ENCODE measurements at places on chromosomes 2 and 18.
A peak's percentile ranks its signal among the peaks of the same experiment; 100 is the strongest.

GRCh38 chr2:100934504-100935371 lies 67.4 kb upstream of the RPL31 start:
- no peak for DNase-seq

GRCh38 chr2:71629273-71629672 lies 175.9 kb downstream of the DYSF start:
- DNase-seq: no peak

- peak; percentile 77 for DNase-seq
Measured at GRCh38 chr2:224778474-224778877, 62.3 kb upstream of the CCDC195 start.

GRCh38 chr2:24048769-24049484 lies 614 bp upstream of the FKBP1B start:
- DNase-seq: no peak

GRCh38 chr2:1910592-1911246 lies 166.4 kb upstream of the PXDN start:
- no peak for DNase-seq

GRCh38 chr2:234164493-234165413 lies 114.3 kb downstream of the SPP2 start:
- no peak for DNase-seq

DNA sequence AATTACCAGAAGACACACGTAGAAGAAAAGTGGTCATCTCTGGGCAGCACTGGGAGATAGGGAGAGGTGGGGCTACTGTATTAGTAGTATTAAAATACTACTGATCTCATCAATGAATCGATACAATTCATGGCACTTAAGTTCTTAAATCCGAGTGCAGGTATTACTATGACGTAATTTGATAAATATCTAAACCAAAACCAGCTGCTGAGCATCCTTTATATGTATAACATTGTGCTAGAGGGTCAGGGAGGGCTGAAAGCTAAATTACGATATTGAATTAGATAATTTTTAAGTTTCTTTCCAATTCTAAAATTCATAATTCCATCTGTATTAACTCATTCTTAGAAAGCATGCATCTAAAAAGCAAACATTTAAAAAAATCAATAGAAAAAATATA lies 25.3 kb downstream of the DARS1 start:
- no peak for DNase-seq

GRCh38 chr2:102553601-102554000 lies 65.8 kb upstream of the SLC9A2 start:
- DNase-seq: peak; percentile 18

DNA sequence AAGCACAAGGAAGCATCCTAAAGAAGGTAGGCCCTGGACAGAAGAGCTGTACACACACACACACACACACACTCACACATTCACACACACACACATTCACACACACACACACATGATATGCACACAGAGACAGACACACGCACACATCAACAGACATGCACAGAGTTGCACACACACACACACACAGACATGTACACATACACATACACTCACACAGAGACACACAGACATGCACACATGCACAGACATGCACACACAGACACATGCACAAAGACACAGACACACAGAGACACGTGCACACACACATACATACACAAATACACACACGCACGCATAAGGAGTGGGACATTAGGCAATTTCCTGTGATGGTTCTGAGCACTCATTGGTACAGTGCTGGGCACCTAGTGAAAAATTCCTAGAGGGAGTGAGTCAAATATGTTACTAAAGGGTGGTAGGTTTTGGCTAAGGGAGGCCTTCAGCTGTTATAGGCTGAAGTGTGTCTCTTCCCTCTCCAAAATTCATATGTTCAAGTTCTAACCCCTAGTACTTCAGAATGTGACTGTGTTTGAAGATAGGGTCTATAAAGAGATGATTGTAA lies 26.4 kb downstream of the THNSL2 start:
- DNase-seq: no peak

- DNase-seq: no peak
Measured at GRCh38 chr18:42187611-42188380, 232.8 kb downstream of the PIK3C3 start.

GRCh38 chr2:222835143-222835822 lies 25.6 kb upstream of the ACSL3 start:
- peak; percentile 72 for DNase-seq

- DNase-seq: peak; percentile 37
Measured at GRCh38 chr18:3983351-3983969, 471.6 kb downstream of the DLGAP1 start.

DNA sequence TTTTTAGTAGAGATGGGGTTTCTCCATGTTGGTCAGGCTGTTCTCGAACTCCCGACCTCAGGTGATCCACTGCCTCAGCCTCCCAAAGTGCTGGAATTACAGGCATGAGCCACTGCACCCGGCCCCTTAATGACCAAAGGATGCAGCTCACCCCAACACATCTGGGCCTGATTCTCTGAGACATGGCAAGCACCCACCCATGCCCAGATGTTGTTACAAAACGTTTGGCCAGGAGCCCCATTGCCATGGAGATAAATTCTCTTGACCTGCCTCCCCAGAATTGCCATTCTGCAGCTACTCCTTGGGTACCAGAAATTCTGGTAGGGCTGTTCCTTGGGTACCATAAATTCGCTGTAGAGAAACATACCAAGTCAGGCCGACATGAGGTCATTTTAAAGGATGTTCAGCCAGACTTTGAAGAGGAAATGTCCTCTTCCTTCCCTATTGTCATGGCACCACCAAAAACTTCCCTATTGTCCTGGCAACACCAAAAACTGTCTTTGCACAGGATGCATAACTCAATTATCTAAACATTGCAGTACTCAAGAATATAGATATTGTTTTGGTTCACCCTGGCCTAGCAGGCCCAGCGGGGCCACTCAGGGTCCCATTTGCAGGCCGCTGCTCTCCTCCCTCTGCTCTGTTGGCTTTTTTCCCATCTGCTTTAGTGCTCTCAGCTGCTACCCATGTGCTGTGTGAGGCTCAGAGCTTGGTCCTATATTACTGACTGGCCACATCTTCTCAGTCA lies 160.9 kb upstream of the TTC39C start:
- DNase-seq: no peak

GRCh38 chr2:70941701-70942100 lies 6.0 kb downstream of the ATP6V1B1 start:
- no peak for DNase-seq

GRCh38 chr18:12334366-12334808 lies 26.3 kb downstream of the TUBB6 start:
- DNase-seq: no peak

GRCh38 chr2:17901246-17901645 lies 22.8 kb downstream of the KCNS3 start:
- no peak for DNase-seq

- no peak for DNase-seq
Measured at GRCh38 chr2:25076749-25077148, 34.9 kb downstream of the EFR3B start.

DNA sequence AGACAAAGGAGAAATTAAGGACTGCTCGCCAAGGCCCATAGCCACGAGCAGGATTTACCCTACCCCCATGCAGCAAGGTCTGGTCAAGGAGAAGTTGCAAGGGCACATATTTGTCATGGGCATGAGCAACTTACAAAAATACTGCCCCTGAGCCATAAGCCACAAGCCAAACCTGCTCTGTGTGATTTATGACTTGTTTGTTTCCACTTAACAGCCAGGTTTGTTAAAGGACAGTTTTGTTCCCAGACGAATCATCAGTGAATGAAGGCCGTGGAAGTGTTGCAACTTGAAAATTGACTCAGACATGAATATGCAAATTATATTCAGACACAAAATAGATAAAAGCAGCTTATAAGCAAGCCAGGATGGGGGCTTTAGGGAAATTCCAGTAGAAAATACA lies 31.3 kb upstream of the EVA1A start:
- DNase-seq: peak; percentile 96

DNA sequence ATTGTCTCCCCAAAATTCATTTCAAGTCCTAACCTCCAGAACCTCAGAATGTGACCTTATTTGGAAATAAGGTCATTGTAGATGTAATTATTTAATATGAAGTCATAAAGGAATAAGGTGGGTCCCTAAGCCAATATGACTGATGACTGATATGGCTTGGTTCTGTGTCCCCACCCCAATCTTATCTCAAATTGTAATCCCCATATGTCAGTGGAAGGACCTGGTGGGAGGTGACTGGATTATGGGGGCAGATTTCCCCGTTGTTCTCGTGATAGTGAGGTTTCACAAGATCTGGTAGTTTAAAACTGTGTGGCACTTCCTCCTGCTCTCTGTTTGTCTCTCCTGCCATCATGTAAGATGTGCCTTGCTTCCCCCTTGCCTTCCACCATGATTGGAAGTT lies 43.0 kb upstream of the BCL11A start:
- DNase-seq: no peak

GRCh38 chr2:227147023-227147422 lies 17.0 kb downstream of the COL4A4 start:
- no peak for DNase-seq

GRCh38 chr2:195756218-195756942 lies 99.4 kb downstream of the SLC39A10 start:
- peak; percentile 88 for DNase-seq

GRCh38 chr18:57618910-57619309 lies 2.7 kb downstream of the NARS1 start:
- no peak for DNase-seq

GRCh38 chr2:26685341-26685740 lies 7.2 kb upstream of the KCNK3 start:
- no peak for DNase-seq

DNA sequence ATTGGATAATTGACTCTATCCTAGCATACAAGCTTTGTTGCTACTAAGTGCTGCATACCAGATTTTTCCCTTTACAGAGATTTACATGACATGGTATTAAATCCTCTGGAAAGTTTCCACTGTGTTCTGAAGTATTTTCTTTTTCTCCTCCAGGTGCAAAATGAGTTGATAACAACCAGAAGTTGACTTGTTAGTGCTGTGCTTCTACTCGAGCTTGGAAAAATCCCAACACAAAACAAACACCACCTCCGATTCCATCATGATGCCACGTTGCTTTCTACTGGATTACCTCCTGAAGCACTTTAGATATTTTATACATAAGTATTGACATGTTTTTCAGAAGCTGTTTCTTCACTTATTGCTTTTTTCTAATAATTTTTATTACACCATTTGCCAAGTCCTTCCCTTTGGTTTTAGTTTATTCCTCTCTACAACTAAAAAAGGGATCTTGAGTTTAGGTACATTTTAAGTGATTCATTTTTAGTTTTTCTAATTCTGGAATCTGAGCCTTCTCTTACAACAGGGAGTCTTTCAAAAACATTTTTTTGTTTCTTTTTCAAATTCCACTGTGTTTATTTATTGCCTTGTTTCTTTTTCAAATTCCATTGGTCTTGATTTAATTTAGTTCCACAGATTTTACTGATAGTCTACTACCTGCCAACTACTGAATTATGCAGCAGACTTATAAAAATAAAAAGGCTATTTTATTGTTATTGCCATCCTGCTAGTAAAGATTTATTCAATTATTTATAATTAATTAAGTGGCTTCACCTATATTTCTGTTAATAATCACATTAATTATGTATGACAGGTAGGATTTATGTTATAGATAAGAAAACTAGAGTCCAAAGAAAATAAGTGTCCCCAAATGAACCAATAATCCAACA lies 143.4 kb downstream of the PPP1R1C start:
- DNase-seq: no peak

DNA sequence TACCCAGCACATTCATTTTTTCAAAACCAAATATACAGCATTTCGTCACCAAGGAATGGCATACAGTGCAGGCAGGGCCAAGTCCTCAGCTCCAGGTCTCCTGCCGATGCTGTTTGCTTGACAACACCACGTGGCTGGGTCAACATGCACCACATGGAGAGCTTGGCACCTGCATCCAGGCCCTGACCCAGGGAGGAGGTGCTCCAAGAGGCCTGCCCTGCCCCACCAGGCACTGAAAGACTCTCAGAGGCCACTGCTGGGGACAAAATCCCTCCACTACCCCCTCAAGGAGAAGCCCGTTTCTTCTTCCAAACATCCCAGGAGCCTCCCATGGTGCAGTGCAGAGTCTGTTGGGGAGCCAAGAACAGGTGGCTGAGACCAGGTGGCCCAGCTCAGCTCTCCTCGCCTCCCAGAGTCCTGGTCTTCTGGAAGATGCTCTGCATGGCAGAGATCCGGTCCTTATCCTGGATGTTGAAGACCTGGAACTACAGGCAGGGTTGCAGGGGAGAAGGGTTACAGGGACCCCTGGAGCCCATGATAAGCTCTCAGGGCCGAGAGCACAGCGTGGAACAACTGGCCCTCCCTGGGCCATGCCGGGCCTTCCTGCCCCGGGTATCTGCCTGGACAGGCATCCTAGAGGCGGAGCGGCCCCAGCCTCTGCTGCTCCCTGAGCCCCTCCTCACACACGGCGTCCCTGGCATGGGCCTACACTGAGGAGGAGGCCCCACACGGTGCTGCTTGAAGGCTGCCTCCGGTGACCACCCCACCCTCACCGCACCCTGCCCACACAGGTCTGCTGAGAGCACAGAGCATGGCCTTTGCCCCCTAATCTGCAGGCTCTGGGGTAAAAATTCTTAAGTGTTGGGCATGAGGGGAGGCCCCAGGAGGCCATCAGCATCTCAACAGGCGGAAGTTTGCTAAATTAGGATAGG lies 9.0 kb downstream of the MAB21L4 start:
- DNase-seq: no peak

DNA sequence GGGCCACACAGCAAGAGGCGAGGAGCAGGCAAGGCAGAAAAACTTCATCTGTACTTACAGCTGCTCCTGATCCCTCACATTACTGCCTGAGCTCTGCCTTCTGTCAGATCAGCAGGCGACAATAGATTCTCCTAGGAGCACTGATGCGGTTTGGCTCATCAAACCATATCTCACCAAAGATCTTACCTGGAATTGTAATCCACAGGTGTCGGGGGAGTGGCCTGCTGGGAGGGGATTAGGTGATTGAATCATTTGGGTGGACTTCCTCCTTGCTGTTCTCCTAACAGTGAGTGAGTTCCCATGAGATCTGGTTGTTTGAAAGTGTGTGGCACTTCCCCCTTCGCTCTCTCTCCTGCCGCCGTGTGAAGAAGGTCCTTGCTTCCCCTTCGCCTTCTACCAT lies 647.3 kb downstream of the SOCS6 start:
- DNase-seq: no peak

DNA sequence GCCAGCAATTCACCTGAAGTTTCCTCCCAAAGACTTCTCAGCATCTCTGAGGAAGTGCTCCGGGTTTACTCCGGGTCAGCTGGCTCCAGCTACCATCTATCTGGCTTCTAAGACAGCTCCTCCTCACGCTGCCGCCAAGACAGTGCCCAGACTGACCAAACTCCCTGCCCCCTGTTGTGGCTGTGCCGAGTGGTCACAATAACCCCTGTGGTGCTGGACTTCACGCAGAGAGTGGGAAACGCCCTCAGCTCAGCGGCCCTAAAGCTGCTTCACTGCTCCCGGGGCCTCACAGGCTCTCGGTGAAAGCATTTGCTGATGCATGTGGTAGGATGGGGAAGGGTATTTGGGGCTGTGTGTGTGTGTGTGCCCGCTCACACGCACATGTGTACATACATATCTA lies 154.8 kb upstream of the ZNF236 start:
- no peak for DNase-seq

GRCh38 chr2:26640331-26640745 lies 828 bp downstream of the CIB4 start:
- peak; percentile 22 for DNase-seq

- peak; percentile 17 for DNase-seq
Measured at GRCh38 chr2:69043736-69044400, 30.9 kb downstream of the ANTXR1 start.
